ENCODE measurements at places on chromosomes 13 and 19.

DNA sequence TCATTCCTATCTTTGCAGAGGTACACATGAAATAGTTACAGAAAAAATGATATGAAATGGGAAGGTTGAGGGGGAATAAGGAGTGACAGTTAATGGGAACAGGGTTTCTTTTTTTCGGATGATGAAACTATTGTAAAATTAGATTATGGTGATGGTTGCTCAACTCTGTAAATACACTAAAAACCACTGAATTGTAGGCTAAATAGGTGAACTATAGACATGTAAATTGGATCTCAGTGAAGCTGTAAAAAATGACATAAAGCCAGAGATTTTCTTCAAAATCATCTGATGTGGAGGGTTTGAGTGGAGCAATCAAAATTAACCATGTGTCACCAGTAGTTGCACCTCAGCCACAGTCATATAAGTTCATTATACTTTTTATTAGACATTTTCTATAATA is 6.6 kb upstream of the FLT3 start:
- no peak for DNase-seq

GRCh38 chr19:49861107-49861506 is 6.3 kb downstream of the PNKP start:
- no peak for DNase-seq

DNA sequence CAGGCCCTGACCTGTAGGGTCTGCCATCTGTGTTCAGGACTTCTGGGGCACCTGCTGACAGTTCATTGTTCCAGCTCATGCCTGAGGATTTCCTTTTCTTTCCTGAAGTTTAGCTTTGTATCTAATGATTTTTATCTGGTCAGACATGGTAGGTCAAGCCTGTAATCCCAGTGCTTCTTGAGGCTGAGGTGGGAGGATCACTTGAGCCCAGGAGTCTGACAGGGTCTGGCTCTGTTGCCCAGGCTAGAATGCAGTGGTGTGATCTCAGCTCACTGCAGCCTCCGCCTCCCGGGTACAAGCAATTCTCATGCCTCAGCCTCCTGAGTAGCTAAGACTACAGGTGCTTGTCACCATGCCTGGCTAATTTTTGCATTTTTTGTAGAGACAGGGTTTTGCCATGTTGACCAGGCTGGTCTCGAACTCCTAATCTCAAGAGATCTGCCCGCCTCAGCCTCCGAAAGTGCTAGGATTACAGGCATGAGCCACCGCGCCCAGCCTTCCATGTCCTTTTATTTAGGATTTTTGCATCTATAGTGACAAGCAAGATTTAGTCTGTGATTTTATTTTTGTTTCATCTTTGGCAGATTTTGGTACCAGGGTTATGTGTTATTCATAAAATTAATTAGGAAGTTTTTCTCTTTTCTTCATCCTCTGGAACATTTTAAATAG is 33.2 kb downstream of the CHST8 start:
- DNase-seq = no peak

DNA sequence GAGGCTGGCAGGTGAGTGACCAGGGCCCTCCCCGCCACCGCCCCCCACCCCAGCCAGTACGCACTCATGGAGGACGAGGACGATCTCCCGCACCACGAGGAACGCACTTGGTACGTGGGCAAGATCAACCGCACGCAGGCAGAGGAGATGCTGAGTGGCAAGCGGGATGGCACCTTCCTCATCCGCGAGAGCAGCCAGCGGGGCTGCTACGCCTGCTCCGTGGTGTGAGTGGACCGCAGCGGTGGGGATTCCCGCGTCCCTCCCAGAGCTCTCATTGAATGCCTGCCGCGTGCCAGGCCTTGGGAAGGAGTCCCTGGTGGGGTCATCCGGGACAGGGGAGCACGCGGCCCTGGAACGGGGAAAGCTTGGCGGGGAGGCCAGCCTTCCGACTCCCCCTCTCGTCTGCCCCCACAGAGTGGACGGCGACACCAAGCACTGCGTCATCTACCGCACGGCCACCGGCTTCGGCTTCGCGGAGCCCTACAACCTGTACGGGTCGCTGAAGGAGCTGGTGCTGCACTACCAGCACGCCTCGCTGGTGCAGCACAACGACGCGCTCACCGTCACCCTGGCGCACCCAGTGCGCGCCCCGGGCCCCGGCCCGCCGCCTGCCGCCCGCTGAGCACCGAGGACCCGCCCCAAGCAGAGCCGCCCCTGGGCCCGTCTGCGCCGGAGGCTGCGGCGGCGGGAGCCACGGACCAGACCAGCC is 4.8 kb upstream of the IFI30 start:
- DNase-seq = no peak

DNA sequence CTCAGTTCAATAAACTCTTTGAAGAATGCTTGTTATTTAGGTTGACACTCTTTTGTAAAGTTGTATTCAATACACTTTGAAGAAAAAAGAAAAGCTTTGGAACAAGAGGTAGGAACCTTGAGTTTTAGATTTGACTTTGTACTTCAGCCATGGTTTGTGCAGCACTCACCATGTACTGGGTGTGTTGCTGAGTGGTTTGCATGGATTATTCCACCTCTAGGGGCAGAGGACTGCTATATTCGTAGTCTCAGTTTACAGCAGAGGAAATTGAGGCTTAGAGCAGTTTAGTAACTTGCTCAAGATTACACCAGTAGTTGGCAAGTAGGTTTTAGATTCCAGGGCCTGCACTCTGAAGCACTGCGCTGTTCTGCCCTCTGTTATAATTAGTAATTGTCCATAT is 68.8 kb downstream of the DNAJC3 start:
- DNase-seq = peak; percentile 14

DNA sequence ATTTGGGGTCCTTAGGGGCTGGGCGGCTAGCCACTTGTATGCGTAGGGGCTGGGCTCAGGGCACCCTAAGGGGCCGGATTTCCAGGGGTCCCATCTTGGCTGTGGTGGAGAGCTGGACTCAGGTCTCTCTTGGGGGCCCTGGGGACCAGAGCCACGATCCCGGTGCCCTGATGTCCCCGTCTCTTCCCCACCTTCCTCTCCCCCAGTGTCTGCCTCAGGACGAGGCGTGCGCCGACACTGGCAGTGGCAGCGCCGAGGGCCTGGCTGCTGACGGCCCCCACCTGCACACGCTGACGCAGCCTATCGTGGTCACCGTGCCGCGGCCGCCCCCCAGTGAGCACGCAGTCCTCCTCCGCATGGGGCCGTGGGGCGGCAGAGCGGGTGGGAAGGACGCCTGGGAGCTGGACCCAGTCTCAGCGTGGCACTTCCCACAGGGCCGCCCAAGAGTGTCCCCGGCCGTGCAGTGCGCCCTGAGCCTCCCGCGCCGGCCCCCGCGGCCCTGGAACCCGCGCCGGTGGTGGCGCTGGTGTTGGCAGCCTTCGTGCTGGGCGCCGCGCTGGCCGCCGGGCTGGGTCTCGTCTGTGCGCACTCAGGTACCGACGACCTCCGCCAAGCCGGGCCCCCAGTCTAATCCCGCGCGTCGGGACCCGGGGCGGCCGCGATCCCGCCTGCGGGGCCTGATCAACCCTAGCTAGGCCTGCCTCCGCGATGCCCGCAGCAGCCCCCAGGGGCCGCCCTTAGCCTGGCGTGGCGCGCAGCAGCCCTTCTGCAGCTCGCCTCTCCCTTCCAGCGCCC is 2.7 kb upstream of the SNAPC2 start:
- DNase-seq = no peak

GRCh38 chr13:109436055-109436622 is 350.2 kb downstream of the IRS2 start:
- DNase-seq = no peak

GRCh38 chr19:7159105-7159933 is 89.8 kb downstream of the ZNF557 start:
- DNase-seq = no peak

DNA sequence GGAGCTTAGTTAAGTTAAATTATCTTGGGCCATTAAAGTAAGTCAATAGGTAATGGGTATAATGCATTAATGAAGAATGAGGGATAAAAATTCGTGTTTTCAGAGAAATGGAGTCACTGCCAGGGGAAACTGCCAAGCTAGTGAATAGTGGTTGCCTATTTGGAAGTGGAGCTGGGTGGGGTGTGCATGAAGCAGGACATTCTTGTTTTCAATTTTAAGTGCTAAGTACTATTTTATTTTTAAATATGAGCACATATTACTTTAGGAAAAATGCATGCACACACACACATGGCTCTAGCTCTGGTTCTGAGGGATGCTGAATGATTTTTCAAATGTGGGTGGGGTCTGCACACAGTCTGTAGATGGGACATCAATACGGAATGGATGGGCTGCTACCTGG is 717.7 kb upstream of the SGCG start:
- DNase-seq = no peak

DNA sequence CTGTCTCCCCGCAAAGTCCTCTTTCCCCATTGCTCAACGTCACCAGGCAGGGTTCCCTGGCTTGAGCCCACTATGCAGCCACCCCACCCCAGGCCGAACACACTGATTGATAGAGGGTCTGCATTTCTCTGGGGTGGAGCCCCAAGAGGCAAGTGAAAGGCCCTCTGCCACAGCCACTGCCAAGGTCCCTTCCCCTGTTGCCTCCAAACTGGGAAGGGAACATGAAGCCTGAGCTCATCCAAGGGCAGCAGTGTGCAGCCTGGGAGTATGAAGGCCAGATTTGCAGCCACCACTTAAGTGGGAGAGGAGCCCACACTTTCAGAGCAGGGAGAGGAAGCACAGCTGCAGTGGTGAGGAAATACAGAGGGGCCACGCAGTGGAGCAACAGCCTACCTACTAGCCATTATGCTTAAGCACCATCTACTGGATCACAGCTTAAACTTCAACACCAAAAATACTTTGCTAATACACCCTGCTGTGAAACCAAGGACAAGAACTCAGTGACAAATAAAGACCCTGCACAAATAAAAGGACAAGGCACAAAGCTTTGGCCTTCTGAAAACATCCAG is 48.6 kb downstream of the UBL3 start:
- DNase-seq = no peak

Measured in NCI-H510A (cell line).